ENCODE measurements at places on chromosomes 11 and 22.

DNA sequence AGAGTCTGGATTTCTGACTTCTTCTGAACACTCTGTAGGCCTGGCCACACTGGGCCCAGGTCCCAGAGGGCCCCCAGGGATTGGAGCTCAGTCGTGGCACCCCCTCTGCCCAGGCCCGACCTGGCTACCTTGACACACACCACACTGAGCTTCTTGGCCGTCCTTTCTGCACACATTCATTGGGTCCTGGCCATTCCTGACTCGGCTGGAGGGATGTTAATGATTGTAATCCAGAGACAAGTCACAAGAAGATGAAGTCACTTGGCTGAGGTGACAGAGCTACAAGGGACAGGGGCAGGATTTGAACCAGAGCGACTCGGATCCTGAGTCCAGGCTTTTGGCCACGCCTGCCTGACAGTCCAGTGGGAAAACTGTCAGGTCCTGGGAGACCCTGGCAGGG is 23.9 kb upstream of the PDGFB start:
- DNase-seq: no peak

DNA sequence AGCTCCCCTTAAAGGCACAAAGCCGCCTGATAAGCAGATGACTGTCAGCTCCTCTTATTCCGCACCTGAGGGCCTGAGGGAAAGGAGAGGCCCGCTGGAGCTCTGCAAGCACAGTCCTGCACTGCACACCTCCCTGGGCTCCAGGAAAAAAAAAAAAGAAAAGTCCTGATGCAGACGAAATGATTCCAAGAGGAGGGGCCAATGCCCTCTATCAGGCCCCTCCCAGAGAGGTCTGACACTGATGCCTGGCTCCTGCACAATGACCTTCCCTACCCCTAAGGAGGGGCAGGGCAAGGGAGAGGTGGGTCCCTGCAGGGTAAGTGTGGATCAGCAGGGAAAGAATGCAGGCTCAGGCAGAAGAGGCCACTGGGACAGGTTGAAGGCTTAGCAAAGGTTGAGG is 572.7 kb downstream of the SOX6 start:
- no peak for DNase-seq

DNA sequence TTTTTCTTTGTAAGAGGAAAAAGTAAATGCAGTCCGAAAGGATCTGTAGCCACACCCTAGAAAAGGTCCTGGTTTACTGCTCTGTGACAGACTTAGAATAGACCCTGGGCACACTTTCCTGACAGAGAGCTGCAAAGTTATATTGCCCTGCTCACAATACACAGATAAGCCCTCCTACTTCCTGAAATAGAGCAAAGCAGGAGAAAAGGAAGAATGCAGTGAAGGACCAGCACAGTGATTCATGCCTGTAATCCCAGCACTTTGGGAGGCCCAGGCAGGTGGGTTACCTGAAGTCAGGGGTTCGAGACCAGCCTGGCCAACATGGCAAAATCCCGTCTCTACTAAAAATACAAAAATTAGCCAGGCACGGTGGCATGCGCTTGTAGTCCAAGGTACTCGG is 2.2 kb downstream of the CYB561A3 start:
- no peak for DNase-seq

DNA sequence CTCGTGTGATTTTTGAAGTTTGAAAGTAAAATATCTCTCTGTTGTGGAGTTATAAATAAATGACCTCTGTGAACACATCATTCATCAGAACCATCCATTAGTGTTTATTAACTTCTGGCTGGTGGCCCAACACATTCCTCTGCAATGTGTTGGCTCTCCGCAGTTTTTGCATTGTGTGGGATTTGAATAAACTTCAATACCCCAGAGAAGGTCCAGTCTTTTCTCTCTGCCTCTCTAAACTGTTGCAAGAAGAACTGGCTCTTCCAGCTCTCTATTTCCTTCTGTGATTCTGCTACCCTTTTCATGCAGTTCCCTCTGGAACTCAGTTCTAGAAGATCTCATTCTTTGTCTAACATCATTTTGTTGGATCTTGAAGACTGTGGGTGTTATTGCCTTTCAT is 125.0 kb upstream of the ARHGAP42 start:
- no peak for DNase-seq

DNA sequence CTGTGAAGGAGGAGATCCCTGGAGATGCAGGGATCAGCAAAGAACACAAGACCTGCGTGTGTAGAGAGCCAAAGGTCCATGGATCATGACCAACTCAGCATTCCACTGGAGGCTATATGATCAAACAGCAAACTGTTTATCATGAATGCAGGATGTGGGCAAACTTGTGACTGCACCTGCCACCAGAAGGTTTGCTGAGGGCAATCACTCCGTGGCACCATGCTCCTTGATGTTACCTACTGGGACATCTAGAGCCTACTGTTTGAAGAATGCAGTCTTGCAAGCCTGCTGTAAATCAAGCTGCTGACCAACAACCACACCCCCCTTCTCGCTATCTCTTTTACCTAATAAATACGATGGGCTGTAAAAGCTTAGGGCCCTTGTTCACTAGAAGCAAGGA is 9.7 kb downstream of the SCGB1D2 start:
- no peak for DNase-seq

DNA sequence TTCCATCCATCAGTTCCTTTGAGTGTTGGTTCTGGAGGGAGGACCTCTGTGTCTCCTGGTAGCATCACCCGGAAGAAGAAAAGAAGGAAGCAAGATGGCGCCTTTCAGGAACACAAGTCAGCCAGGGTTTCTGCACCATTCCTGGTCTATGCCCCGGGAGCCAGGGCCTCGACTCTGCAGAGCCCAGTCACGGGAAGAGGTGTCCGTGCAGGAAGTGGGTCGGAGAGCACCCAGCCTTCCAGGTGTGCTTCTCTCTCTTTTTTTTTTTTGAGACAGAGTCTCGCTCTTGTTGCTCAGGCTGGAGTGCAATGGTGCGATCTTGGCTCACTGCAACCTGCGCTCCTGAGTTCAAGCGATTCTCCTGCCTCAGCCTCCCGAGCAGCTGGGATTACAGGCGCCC is 21.2 kb downstream of the MRPL21 start:
- DNase-seq: no peak

GRCh38 chr22:27372969-27373670 is 428.4 kb downstream of the MN1 start:
- DNase-seq: no peak

GRCh38 chr11:125180413-125181305 is 16.1 kb downstream of the PKNOX2 start:
- no peak for DNase-seq

- no peak for DNase-seq
Measured at GRCh38 chr11:110453684-110454354, 24.1 kb downstream of the FDX1 start.

GRCh38 chr11:133545199-133545803 is 13.0 kb upstream of the OPCML start:
- no peak for DNase-seq

GRCh38 chr22:23128269-23129108 is 13.3 kb downstream of the RSPH14 start:
- peak; percentile 87 for DNase-seq

GRCh38 chr11:48170241-48171233 is 46.1 kb upstream of the OR4B1 start:
- no peak for DNase-seq

GRCh38 chr11:10758957-10759356 is 7.9 kb downstream of the CTR9 start:
- no peak for DNase-seq
